ENCODE measurements at places on chromosomes 7 and 10.

GRCh38 chr10:62159351-62159750 lies 109.3 kb downstream of the RTKN2 start:
- no peak overlapping the region for H3K27ac ChIP-seq
- H3K27me3 ChIP-seq: no peaks in the 10 kb centered on the region
- H3K36me3 ChIP-seq: no peaks in the 10 kb centered on the region
- no peaks in the 10 kb centered on the region for H3K4me1 ChIP-seq
- no peak overlapping the region for H3K4me3 ChIP-seq

GRCh38 chr7:92925876-92926696 lies 89.7 kb upstream of the CDK6 start:
- DNase-seq: no peak
- H3K27me3 ChIP-seq: no peaks in the 10 kb centered on the region
- H3K4me3 ChIP-seq: no peak overlapping the region
- H3K27ac ChIP-seq: no peak overlapping the region

DNA sequence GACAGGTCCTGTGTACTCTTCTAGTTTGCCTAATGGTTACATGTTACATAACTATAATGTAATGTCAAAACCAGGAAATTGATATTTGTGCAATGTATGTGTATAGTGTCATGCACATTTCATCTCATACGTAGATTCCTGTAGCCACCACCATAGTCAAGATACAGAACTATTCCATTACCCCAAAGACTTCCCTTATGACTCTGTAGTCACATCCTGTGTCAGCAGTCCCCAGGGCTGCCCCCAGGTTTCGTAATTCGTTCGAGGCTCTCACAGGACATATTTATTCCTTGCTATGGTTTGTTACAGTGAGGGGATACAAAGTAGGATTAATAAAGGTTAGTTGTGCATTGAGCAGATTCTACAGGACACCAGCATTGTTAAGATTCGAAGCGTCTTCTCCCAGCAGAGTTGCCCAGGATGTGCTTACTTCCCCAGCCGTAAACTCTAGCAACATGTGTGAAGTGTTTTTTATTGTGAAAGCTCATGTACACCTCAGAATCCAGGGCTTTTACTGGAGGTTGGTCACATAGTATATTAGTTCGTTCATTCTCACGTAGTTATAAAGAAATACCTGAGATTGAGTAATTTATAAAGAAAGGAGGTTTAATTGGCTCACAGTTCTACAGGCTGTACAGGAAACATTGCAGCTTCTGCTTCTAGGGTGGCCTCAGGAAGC lies 18.6 kb downstream of the RABGEF1 start:
- H3K27me3 ChIP-seq: no peaks in the 10 kb centered on the region
- no peaks in the 10 kb centered on the region for H3K4me1 ChIP-seq
- no peak overlapping the region for H3K27ac ChIP-seq
- no peak overlapping the region for H3K4me3 ChIP-seq

GRCh38 chr10:89080660-89081059 lies 90.1 kb downstream of the FAS start:
- no peaks in the 10 kb centered on the region for H3K4me1 ChIP-seq
- no peak overlapping the region for H3K4me3 ChIP-seq
- H3K27ac ChIP-seq: no peak overlapping the region
- no peak for DNase-seq
- no peaks in the 10 kb centered on the region for H3K27me3 ChIP-seq

GRCh38 chr7:101740981-101741725 lies 76.3 kb upstream of the CUX1 start:
- H3K4me3 ChIP-seq: no peak overlapping the region
- H3K27me3 ChIP-seq: no peaks in the 10 kb centered on the region
- peaks cover 28% of the 10 kb centered on the region for H3K4me1 ChIP-seq
- DNase-seq: no peak

- DNase-seq: no peak
- H3K4me3 ChIP-seq: no peak overlapping the region
- no peaks in the 10 kb centered on the region for H3K4me1 ChIP-seq
- H3K36me3 ChIP-seq: no peaks in the 10 kb centered on the region
- no peak overlapping the region for H3K27ac ChIP-seq
Observed at GRCh38 chr7:144997512-144997911, 161.7 kb upstream of the TPK1 start.

GRCh38 chr10:63719226-63719856 lies 198.1 kb downstream of the REEP3 start:
- no peaks in the 10 kb centered on the region for H3K36me3 ChIP-seq
- no peak overlapping the region for H3K4me3 ChIP-seq
- no peak for DNase-seq
- no peaks in the 10 kb centered on the region for H3K27me3 ChIP-seq
- no peak overlapping the region for H3K27ac ChIP-seq

GRCh38 chr7:2387897-2388636 lies 15.3 kb upstream of the CHST12 start:
- H3K4me1 ChIP-seq: no peaks in the 10 kb centered on the region
- no peak overlapping the region for H3K27ac ChIP-seq
- no peak for DNase-seq
- H3K27me3 ChIP-seq: no peaks in the 10 kb centered on the region

Measured in PC-9 (cell line).